Chondrocyte (in vitro differentiated cells): ENCODE measurements at places on chromosomes 1 and 21.

GRCh38 chr1:89708751-89709375 is 75.9 kb downstream of the LRRC8C start:
- no peaks in the 10 kb centered on the region for H3K27me3 ChIP-seq
- no peaks in the 10 kb centered on the region for H3K36me3 ChIP-seq
- peak overlapping the region; percentile 35 for H3K4me3 ChIP-seq
- H3K4me1 ChIP-seq, result peaks cover 20% of the 10 kb centered on the region
- no peak for DNase-seq

DNA sequence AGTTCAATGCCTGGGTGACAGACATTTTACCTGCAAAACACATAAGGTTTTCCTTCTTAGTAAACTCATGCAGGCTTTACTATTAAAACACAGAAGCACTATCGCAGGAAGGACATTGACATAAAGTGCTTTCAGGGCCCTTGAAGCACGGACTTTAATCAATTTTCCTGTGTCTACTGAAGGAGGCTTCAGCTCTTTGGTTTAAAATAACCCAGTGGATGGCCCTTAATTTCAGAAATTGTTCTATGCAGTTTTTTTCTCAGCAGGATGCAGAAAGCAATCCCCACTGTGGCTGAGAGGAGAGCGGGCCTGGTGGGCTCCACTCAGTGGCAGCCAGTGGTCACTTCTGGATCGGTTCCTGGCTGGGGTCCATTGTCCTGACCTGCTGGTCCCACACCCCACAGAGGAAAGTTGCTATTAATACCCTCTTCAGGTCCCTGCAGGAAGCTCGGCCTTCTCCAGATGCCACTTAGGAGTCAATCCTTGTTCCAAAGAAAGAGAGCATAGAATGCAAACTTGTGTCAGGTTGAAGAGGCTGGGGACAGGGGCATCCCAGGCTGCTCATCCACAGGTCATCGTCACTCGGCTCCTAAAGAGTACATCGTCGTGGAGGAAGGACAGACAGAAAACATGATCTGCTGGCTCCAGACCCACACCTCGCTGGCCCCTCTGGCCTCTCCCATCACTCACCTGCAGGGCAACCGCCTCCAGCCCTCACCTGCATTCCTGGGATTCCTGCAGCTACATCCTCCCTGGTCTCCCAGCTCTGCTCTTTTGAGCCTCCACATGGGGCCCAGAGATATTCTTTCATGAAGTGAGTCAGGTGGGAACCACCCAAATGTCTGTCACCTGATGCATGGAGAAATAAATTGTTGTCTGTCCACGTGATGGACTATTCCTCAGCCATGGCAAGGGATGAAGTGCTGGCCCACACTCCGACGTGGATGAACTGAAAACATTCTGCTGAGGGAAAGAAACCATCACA is 153.1 kb downstream of the PSMG1 start:
- H3K4me1 ChIP-seq, result peaks cover 24% of the 10 kb centered on the region
- no peak overlapping the region for H3K27ac ChIP-seq
- H3K36me3 ChIP-seq, result no peaks in the 10 kb centered on the region
- DNase-seq, result no peak
- H3K27me3 ChIP-seq, result peaks cover 2% of the 10 kb centered on the region
- no peak overlapping the region for H3K4me3 ChIP-seq

DNA sequence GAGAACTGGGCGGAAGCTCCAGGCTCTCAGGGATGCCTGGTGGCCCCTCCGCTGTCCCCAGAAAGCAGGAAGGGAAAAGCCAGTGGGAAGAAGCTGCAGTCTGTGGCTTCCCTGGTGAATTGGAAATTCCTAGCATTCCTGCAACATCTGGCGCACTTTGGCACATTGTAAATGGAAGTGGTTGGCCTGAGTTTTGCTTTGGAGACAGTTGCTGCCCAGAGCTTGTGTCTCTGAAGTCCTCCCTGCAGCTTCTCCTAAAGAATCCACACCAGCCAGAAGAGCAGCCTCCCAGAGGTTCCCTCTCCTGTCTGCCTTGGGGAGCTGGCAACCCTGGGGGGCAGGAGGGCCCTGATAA is 48.2 kb downstream of the ARHGEF10L start:
- DNase-seq, result no peak
- peak overlapping the region; percentile 98 for H3K27ac ChIP-seq
- peaks cover 7% of the 10 kb centered on the region for H3K36me3 ChIP-seq

- H3K4me1 ChIP-seq, result peaks cover 50% of the 10 kb centered on the region
- no peaks in the 10 kb centered on the region for H3K36me3 ChIP-seq
- no peaks in the 10 kb centered on the region for H3K27me3 ChIP-seq
- no peak for DNase-seq
- H3K4me3 ChIP-seq, result no peak overlapping the region
Observed at GRCh38 chr1:64948216-64948615, 18.1 kb downstream of the JAK1 start.

DNA sequence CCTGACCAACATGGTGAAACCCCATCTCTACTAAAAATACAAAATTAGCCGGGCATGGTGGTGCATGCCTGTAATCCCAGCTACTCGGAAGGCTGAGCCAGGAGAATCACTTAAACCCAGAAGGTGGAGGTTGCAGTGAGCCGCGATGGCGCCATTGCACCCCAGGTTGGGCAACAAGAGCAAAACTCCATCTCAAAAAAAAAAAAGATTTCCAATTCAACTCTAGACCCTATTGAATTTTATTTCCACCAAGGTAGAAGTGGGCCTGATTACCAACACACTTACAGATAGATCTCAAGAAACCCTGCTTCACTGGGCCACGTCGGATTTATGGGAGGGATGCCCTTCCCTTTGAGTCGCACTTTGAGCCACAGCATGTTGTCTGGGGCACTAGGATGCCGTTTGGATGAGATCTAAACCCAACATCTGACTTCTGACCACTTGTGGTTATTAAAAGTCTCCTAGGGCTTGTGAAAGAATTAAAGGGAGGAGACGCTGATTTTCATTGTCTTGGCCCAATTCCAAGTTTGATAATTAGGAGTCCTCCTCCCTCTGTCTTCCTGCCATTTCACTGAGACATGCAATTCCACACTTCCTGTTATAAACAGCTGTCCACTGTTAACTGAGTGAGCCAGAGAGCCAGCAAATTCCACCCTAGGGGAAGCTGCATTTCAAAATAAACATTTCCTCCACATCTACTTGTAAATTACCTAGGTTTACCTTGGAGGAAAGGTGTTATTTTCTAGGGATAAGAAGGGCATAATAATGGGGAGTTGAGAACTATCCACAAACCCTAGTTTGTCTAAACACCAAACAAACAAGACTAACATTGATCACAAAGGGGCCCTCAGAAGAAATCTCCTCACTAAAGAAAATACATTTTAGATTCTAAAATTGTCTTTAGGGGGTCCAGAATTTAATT is 5.2 kb upstream of the RERE start:
- no peak for DNase-seq
- H3K4me3 ChIP-seq, result peak overlapping the region; percentile 3
- H3K36me3 ChIP-seq, result no peaks in the 10 kb centered on the region
- H3K27me3 ChIP-seq, result no peaks in the 10 kb centered on the region
- H3K4me1 ChIP-seq, result peaks cover 28% of the 10 kb centered on the region

DNA sequence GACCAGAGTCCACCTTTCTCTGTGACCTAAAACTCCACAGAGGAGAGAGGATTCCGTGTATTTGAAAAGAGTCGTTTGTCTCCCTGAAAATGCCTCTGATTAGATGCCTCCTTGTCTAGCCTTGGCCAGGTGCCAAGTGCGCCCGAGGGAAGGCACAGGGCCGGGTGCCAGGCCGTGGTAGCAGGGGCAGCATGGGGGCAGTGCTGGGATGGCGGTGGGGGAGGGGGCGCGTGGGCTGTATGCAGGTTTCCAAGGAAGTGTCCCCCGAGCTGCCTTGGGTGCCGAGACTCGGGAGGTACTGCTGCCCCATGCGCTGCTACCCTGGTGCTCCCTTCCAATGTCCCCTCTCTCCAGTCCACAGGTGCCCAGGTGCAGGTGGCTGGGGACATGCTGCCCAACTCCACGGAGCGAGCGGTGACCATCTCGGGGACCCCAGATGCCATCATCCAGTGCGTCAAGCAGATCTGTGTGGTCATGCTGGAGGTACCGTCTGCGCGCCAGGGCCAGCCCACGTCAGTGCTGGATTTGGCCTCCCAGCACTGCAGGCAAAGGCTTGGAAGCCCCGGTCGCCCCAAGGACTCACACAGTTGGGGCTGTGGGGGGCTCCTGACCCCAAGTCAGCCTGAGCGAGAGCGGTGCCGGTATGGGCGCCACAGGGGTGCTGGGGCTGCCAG is 70.9 kb upstream of the COL6A1 start:
- no peak overlapping the region for H3K4me3 ChIP-seq
- no peak overlapping the region for H3K27ac ChIP-seq
- peaks cover 25% of the 10 kb centered on the region for H3K4me1 ChIP-seq
- peaks cover 2% of the 10 kb centered on the region for H3K36me3 ChIP-seq
- DNase-seq, result no peak

- peak overlapping the region; percentile 14 for H3K27ac ChIP-seq
- H3K4me3 ChIP-seq, result no peak overlapping the region
- H3K36me3 ChIP-seq, result peaks cover 24% of the 10 kb centered on the region
- no peaks in the 10 kb centered on the region for H3K27me3 ChIP-seq
Observed at GRCh38 chr1:19199969-19200604, 10.0 kb downstream of the UBR4 start.

DNA sequence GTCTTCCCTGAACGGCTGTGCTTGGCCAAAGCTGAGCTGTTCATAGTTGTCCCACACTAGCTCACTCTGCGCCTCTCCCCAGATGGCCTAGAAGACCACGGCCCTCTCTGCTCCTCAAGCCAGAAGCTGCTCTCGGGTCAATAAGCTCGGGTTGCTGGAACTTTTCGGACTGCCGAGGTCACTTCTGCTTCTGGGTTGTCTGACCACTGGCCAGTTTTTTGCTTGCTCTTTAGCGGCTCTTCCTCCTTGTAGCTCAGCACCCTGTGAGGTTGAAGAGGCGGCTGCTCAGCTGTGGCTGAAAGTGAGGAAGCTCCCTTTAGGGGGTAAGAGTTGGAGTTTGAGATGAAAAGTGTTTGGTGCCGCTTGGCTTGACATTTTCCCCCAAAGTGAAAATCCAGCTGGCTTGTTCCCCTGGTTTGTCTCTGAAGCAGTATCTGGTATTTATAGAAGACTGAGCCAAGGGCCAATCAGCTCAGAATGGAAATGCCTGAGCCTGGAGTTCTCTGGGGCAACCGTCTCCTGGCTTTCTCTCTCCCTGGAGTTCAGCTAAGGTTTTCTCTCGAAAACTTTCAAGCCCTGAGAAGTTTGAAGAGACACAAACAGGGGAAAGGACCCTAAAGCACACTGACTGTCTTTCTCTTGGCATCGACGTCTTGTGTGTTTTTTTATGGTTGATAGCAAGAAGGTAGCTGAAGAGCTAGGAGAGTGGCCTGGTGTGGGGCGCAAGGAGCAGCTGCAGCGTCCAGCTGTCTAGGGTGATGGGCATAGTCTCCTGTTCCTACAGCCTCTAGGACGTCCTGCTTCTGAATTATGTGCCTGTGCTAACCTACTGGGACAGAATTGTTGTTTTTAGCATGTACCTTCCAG is 72.0 kb downstream of the SYT6 start:
- H3K4me1 ChIP-seq, result no peaks in the 10 kb centered on the region
- H3K27me3 ChIP-seq, result peaks cover 26% of the 10 kb centered on the region
- no peaks in the 10 kb centered on the region for H3K36me3 ChIP-seq
- peak overlapping the region; percentile 23 for H3K27ac ChIP-seq

DNA sequence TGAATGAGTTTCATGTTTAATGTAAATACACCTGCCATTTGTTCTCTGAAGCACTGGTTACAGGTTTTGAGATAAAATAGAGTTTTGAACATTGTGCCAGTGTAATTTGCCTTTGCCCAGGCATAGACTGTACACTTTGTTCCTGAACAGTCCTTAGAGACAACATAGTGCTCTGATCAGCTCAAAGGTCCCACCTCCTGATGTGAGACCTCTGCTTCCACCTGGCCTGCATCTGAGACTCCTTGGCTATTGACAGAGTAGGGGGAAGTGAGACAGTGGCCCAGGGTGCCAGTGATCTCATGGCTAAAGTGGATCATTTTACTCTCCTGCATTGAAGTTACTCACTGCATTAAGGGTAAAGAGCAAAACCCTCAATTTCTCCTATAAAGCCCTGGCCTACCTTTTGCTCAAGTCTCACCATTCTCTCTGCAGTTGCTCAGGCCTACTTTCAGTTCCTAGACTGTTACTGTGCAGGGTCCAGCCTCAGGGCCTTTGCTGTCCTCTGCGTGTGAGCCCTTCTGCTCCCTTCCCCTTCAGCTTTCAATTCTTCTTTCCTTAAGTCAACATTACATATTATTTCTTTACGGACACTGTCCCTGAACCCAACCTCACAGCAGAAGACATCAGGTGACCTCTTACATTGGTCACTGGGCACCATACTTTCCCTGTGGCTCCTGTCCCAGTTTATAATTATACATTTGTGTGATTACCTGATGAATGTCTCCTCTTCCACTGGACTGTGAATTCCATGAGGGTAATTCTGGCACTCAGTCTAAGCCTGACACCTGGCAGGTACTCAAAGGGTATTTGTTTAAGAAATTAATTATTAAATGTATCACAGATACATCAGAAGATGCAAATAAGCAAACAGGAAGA is 142.9 kb downstream of the ROR1 start:
- H3K4me3 ChIP-seq, result no peak overlapping the region
- H3K27me3 ChIP-seq, result no peaks in the 10 kb centered on the region
- peaks cover 3% of the 10 kb centered on the region for H3K36me3 ChIP-seq
- H3K4me1 ChIP-seq, result peaks cover 94% of the 10 kb centered on the region
- peak overlapping the region; percentile 49 for H3K27ac ChIP-seq
- DNase-seq, result no peak

DNA sequence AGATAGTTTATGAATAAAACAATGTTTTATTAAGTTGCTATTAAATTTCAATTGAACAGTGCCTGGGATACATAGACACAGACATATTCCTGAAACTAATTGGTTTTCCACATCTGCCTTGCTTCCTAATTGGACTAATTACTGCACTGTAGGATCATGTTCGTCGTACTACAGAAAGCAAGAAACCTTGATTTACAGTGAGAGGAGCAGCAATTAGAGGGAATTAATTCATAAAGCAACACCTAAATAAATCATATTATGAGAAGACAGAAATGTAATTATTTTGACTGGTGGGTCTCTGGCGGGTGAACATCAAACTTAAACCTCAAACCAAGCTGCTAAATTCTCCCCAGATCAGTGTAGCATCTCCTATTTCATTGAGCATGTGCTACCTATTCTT is 124.6 kb upstream of the CAMK1G start:
- no peak overlapping the region for H3K4me3 ChIP-seq
- peaks cover 23% of the 10 kb centered on the region for H3K27me3 ChIP-seq
- no peak for DNase-seq

GRCh38 chr1:164971921-164972415 is 384.5 kb downstream of the LMX1A start:
- H3K4me1 ChIP-seq, result no peaks in the 10 kb centered on the region
- no peaks in the 10 kb centered on the region for H3K36me3 ChIP-seq
- DNase-seq, result no peak
- no peaks in the 10 kb centered on the region for H3K27me3 ChIP-seq

- H3K27ac ChIP-seq, result no peak overlapping the region
- no peaks in the 10 kb centered on the region for H3K36me3 ChIP-seq
- DNase-seq, result no peak
- H3K4me1 ChIP-seq, result peaks cover 5% of the 10 kb centered on the region
- no peaks in the 10 kb centered on the region for H3K27me3 ChIP-seq
- H3K4me3 ChIP-seq, result no peak overlapping the region
Observed at GRCh38 chr21:30306884-30307283, 13.2 kb downstream of the KRTAP26-1 start.

GRCh38 chr1:201690528-201690927 is 138.4 kb upstream of the IPO9 start:
- no peak overlapping the region for H3K4me3 ChIP-seq
- no peaks in the 10 kb centered on the region for H3K36me3 ChIP-seq
- no peak for DNase-seq
- H3K27me3 ChIP-seq, result no peaks in the 10 kb centered on the region
- no peak overlapping the region for H3K27ac ChIP-seq
